ENCODE measurements at places on chromosomes 3 and 15.

GRCh38 chr3:193119926-193120325 is 121.1 kb upstream of the PLAAT1 start:
- DNase-seq, result no peak
- H3K36me3 ChIP-seq, result no peaks in the 10 kb centered on the region
- H3K4me1 ChIP-seq, result no peaks in the 10 kb centered on the region
- H3K4me3 ChIP-seq, result no peak overlapping the region
- H3K27ac ChIP-seq, result no peak overlapping the region

GRCh38 chr3:27659279-27660021 is 62.7 kb downstream of the EOMES start:
- peak; percentile 49 for DNase-seq
- H3K27me3 ChIP-seq, result peaks cover 1% of the 10 kb centered on the region
- H3K36me3 ChIP-seq, result no peaks in the 10 kb centered on the region

- no peaks in the 10 kb centered on the region for H3K27me3 ChIP-seq
- peaks cover 17% of the 10 kb centered on the region for H3K4me1 ChIP-seq
- H3K27ac ChIP-seq, result no peak overlapping the region
- DNase-seq, result no peak
- no peak overlapping the region for H3K4me3 ChIP-seq
Observed at GRCh38 chr15:100106732-100107131, 235.0 kb downstream of the ADAMTS17 start.

GRCh38 chr15:39283531-39283930 is 297.3 kb upstream of the THBS1 start:
- H3K36me3 ChIP-seq, result no peaks in the 10 kb centered on the region
- DNase-seq, result no peak
- peaks cover 31% of the 10 kb centered on the region for H3K27me3 ChIP-seq
- no peak overlapping the region for H3K27ac ChIP-seq
- H3K4me3 ChIP-seq, result no peak overlapping the region
- H3K4me1 ChIP-seq, result no peaks in the 10 kb centered on the region

DNA sequence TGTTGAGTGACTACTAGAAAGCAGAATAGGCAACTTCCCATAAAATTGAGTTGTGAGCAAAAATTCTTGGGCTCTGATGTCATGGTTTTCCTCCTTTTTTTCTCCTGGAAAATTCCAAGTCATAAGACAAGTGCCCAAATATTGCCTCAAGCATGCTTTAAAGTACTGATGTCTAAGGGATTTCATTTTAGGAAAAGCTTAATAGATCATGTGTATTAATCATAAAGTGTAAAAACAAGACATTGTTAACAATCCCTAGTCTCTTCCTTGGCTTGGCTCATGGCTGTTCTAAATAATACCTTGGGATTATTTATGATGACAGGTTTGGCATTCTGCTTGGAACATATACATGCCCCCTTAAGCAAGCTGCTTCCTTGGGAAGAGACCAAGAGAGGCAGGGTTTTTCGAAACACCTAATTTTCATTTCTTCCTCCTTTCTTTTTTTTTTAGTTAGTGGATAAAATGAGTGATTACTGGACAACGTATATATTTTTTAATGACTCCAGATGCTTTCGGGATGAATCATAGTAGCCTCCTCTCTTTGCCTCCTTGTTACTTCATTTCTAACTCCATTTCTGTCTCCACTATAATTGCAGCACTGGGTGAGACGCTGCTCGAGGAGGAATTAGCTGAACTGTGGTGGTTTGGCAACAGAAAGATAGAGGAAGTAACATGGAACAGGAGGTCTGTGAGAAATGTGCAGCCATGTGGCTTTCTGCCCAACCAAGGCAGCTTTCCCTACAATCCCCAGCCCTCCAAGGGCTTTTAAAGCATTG is 104.9 kb downstream of the TPRG1 start:
- H3K36me3 ChIP-seq, result no peaks in the 10 kb centered on the region
- no peak overlapping the region for H3K27ac ChIP-seq
- H3K27me3 ChIP-seq, result no peaks in the 10 kb centered on the region
- H3K4me3 ChIP-seq, result no peak overlapping the region

- peaks cover 31% of the 10 kb centered on the region for H3K4me1 ChIP-seq
- no peak overlapping the region for H3K27ac ChIP-seq
- no peak overlapping the region for H3K4me3 ChIP-seq
- no peak for DNase-seq
- peaks cover 42% of the 10 kb centered on the region for H3K27me3 ChIP-seq
Observed at GRCh38 chr3:194067949-194068362, 68.0 kb upstream of the HES1 start.

GRCh38 chr3:171333784-171334464 is 126.3 kb downstream of the TNIK start:
- H3K4me1 ChIP-seq, result peaks cover 52% of the 10 kb centered on the region
- H3K4me3 ChIP-seq, result no peak overlapping the region
- DNase-seq, result no peak
- H3K36me3 ChIP-seq, result peaks cover 4% of the 10 kb centered on the region
- H3K27ac ChIP-seq, result peak overlapping the region; percentile 6

- H3K36me3 ChIP-seq, result peaks cover 21% of the 10 kb centered on the region
- no peaks in the 10 kb centered on the region for H3K27me3 ChIP-seq
Observed at GRCh38 chr3:71241981-71242560, 341.5 kb downstream of the FOXP1 start.

DNA sequence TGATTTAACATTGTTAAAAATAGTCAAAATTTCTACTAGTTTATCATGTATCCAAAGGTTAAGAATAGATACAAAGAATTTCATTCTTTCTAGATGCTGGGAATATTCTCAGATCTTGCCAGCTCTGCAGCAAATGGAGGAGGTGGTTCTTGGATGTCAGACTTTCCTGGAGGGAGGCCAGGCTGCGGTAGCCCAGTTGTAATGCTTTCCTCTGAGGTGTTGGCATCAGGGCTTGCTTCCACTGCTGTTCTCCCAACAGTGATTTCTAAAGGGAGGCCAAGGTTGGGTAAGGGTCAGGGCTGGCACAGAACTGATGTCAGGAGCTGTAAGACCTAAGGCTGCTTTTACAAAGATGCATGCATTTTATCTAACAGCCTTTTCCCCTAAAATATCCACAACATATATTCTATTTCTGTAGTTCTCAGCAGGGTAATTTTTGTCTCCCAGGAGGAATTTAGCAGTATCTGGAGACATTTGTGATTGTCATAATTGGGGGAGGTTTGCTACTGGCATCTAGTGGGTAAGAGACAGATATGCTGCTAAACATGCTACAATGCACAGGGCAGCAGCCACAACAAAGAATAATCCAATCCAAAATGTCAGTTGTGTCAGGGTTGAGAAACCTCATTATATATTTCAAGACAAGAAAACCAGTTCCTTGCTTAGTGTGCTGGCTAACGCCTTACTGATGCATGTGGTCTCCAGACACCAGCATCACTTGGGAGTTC is 42.0 kb upstream of the SPTSSB start:
- DNase-seq, result no peak
- H3K4me1 ChIP-seq, result no peaks in the 10 kb centered on the region
- no peak overlapping the region for H3K27ac ChIP-seq
- H3K27me3 ChIP-seq, result peaks cover 10% of the 10 kb centered on the region

GRCh38 chr3:4551051-4551711 is 58.0 kb downstream of the ITPR1 start:
- peak overlapping the region; percentile 8 for H3K27ac ChIP-seq
- H3K27me3 ChIP-seq, result no peaks in the 10 kb centered on the region
- no peak overlapping the region for H3K4me3 ChIP-seq
- peaks cover 28% of the 10 kb centered on the region for H3K36me3 ChIP-seq
- no peak for DNase-seq

DNA sequence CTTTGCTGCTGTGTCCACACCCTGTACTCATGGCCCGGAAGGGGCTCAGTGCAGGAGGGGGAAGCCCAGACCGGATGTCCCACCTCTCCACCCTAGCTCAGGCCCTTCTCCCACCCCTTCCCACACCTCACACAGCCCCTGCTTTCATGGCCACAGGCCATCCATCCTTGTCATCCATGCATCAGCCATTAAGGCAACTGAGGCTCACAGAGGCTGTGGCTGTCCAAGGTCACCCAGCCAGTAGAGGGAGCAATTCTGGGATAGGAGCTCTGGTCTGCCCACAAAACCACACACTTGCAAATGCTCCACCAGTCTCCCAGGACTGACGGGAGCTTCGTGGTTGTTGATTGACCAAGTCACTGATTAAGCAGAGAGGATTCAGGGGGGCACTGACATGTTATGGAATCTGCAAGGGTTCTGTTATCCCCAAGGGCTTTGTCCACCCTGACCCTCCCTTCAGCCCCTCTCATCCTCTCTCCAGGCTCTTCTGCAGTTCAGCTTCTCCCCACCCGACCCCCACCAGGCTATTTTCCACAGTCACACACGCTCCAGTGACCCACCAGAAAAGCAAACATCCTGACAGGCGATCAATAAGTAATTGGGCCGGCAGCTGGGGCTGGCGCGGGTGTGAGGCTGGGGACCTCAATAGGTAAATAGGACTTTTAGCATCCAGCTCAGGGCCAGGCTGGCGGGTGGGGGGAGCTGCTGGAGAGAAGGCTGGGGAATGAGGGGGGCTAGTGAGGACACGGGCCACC is 15.1 kb downstream of the LINGO1 start:
- no peak overlapping the region for H3K27ac ChIP-seq
- H3K27me3 ChIP-seq, result no peaks in the 10 kb centered on the region
- no peak for DNase-seq
- no peaks in the 10 kb centered on the region for H3K4me1 ChIP-seq

DNA sequence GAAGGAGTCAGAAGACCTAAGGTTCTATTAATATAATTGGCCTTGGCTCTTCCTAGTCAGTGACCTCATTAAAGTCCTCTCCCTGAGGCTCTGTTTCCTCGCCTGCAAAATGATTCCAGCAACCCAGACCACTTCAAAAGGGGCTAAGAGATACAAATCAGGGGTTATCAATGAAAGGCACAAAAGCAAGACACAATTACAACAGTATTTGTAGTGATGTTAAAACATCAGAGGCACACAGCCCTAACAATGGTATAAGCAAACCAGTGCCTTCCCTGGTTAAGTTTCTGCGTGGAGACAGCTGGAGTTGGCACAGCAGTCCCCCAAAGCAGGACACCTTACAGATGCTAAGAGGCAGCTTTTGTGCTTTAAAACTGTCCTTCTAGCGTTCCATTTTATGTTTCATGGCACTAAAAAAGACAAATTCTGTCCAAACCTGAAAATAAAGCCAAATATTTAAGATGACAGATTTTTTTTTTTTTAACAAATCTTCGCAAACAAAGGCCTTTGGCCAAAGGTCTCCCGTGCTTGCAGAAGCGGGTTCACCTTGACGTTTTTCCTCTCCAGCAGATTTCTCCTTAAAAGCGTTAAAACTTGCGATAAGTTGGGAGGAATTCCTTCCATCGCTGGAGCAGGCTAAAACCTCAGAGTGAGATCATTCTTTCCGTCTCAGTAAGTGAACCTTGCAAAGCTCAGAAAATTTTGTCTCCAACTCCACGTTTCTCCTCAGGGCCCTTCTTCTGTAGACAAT is 999 bp downstream of the ZNF280D start:
- H3K4me3 ChIP-seq, result peak overlapping the region; percentile 89
- H3K4me1 ChIP-seq, result peaks cover 39% of the 10 kb centered on the region
- H3K27me3 ChIP-seq, result no peaks in the 10 kb centered on the region

GRCh38 chr3:58072052-58072762 is 64.0 kb downstream of the FLNB start:
- no peak overlapping the region for H3K4me3 ChIP-seq
- DNase-seq, result no peak
- H3K27me3 ChIP-seq, result no peaks in the 10 kb centered on the region

DNA sequence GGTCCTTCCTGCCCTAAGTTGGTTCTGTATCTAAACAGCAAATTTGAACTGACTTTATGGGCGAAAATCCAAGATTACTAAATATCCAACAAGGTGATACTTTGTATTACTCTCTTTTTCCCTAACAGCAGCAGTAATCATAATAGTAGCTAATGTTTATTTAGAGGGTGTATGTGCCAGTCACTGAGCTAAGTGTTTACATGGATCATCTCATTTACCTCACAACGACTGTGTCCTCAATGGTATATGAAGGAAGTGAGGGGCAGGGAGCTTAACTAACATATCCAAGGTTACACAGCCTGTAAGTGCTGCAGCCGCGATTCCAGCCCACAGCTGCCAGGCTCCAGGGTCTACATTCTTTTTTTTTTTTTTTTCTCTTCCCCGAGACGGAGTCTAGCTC is 10.3 kb upstream of the LRRC34 start:
- H3K4me3 ChIP-seq, result no peak overlapping the region
- H3K27me3 ChIP-seq, result peaks cover 8% of the 10 kb centered on the region
- no peaks in the 10 kb centered on the region for H3K36me3 ChIP-seq
- H3K4me1 ChIP-seq, result no peaks in the 10 kb centered on the region
- H3K27ac ChIP-seq, result no peak overlapping the region
- DNase-seq, result no peak

DNA sequence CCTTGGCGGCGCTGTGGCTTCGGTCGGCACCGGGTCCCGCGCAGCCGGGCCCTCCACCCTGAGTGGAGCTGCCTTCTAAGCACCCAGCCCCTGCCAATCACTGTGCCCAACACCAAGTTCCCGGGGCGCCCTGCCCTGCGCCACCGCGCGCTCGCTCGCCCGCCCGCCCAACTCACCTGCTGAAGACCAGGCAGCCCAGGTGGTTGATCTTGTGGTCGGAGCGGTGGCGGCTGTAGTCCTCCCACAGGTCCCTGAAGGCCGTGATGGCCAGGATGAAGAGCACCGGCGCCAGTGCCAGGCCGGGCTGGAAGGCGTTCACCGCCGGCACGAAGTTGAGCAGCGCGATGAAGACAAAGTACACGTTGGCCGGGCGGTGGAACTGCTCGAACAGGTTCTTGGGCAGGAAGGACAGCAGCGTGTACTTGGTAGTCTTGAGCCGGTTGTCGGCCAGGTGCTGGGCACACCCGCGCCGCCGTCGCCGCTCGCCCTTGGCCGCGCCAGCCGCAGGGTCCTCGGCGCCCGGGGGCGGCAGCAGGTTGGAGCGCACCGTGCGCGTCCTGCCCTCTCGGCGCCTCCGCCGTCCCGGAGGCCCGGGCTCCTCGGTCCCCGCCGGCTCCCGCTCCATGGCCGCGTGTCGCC is 536 bp downstream of the ATP10A start:
- H3K36me3 ChIP-seq, result peaks cover 29% of the 10 kb centered on the region
- H3K27ac ChIP-seq, result peak overlapping the region; percentile 84
- DNase-seq, result peak; percentile 56
- peak overlapping the region; percentile 89 for H3K4me3 ChIP-seq
- H3K4me1 ChIP-seq, result peaks cover 45% of the 10 kb centered on the region

DNA sequence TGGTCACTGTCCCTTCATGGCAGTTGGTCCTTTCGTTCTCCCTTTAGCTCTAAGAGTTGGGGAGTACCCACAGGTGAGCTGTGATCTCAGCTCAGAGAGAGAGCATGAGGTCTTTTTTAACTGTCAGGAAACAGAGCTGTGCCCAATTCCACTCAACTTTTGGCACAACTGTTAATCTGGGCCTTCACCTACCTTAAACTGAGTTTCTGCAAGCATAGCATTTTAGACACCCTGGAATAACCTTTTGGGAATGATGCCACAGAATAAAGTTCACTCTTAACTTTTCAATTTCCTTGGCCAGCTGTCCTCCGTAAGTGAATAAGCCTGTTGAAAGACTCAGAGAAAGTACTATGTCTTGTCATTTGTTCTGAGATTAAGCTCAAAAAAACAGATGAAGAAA is 35.9 kb downstream of the TUBGCP4 start:
- no peaks in the 10 kb centered on the region for H3K27me3 ChIP-seq
- peaks cover 56% of the 10 kb centered on the region for H3K36me3 ChIP-seq
- no peaks in the 10 kb centered on the region for H3K4me1 ChIP-seq
- no peak overlapping the region for H3K4me3 ChIP-seq
- no peak for DNase-seq

GRCh38 chr15:60557191-60557618 is 78.3 kb upstream of the ICE2 start:
- no peaks in the 10 kb centered on the region for H3K27me3 ChIP-seq
- DNase-seq, result no peak
- H3K4me1 ChIP-seq, result peaks cover 76% of the 10 kb centered on the region
- H3K36me3 ChIP-seq, result peaks cover 11% of the 10 kb centered on the region
- H3K27ac ChIP-seq, result peak overlapping the region; percentile 65

- no peaks in the 10 kb centered on the region for H3K36me3 ChIP-seq
- peaks cover 9% of the 10 kb centered on the region for H3K27me3 ChIP-seq
- DNase-seq, result no peak
- H3K27ac ChIP-seq, result no peak overlapping the region
Observed at GRCh38 chr3:110932567-110932966, 139.0 kb upstream of the NECTIN3 start.
